ENCODE measurements at places on chromosomes 3 and 15.

DNA sequence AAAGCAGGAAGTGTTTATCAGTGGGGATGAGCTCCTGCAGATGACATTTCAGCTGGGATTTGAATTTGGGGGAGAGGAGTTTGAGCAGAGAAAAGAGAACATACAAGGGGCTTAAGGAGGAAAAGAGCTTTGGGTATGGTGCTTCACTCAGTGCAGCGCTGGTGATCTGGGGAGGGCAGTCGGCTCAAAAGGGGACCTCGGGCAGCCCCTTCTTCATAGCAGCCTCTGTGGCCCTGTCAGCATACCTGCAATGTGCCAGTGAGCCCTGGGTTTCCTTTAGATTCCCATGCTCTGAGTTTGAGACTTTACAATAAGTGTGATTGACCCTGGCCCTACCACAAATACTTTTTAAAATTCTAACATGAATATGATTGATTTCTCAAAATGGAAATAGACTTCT is 40.2 kb downstream of the ROPN1B start:
- DNase-seq: no peak

DNA sequence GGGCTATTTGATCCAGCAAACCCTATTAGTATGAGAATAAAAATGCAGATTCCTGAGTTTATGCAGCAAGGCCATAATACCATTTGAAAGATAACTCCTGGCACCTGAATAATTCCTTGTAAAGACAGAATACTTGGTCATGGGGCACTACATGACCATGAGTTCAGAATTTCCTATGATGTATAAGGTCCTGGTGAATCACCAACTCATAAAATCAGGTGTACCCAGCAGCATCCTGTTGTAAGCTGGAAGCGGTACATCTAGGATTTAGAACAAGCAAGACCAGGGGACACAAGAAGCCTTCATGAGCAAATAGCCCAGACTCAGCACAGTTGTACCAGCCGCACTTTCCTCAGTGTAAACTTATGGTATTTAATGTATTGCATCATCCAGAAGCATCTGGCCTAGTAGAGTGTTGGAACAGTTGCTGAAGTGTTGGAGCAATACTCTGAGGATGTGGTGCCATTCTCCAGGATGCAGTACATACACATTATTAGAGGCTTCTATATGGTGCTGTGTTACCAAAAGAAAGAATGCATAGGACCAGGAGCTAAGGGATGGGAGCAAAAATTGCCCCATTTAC is 233.4 kb downstream of the SQOR start:
- no peak for DNase-seq

DNA sequence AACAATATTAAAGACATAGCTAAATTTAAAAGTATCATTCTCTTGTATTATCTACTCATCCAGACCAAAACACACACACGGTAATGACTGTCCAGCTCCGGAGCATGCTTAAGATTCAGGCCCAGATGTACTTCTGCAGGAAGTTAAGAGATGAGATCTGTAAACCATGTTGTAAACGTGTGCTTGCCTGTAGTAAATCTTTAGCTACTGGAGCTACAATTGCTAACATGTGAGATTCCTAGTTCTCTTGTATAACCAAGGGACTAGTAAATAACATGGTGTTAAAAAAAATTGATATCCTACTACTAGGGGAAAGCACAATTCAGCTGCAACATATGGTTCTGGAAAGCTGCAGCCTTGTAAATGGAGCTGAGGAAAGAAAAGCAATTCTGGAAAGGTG is 651.7 kb upstream of the CCDC54 start:
- no peak for DNase-seq

DNA sequence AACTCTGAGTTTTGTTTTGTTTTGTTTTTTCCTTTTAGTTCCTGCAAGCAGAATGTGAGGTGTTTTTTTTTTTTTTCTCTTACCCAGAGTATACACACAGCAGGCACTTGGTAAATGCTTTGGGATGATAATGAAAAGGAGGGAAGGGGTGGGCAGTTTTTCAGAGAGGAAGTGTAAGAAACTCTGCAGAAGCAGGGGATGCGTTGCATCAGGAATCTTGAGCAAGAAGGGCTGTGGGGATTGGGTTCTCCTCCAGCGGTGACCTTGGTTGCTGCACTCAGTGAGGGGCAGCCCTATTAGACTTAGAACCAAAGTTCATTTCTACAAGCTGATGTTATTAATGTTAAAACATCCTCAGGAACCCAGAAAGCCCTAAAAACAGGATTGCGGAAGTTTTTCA is 32.2 kb upstream of the TMEM158 start:
- DNase-seq: no peak

DNA sequence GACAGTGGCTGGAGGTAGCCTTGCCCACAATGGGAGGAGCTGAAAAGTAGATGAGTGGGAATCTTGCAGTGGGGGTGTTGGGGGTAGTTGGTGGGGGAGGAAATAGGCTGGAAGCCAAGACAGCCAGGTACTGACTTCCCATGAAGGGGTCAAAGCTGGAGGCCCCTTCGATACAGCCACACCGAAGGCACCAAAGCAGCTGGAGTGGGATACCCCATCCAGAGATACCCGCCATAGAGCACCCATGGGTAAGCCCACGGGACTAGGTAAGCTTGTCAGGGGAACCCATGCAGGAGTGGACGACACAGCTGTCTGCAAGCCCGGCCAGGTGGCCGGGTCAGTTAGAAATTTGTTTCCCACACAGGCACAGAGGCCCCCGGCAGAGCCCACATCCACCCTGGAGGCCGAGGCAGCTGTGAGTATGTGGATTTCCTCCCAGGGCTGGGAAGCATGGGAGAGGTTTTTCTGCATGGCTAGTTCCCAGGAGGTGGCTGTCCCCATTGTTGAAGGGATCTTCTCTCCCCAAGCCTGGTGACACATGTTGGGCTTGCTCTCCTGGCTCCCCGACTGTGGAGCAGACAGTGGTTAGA is 28.6 kb downstream of the PRR23E start:
- no peak for DNase-seq

GRCh38 chr15:101398247-101398646 is 91.3 kb downstream of the PCSK6 start:
- no peak for DNase-seq

GRCh38 chr3:70820397-70820796 is 508.0 kb upstream of the MDFIC2 start:
- DNase-seq: no peak

DNA sequence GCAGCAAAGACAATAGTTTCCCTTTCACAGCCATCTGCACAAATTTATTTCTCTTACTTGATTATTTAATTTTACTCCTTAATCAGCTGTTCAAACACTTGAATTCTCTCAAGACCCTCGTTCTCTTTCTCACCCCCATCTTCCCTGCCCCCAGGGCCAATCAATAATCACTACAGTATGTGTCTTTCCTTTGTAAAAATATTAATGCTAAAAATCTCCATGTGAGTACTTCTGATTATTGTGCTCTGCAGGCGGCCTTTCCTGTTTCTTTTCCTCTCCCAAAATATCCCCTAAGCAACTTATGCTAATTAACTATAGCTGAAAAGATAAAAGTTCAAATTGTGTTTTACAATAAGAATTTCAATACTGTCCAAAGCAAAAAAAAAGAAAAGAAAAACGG is 617.0 kb upstream of the CBLB start:
- no peak for DNase-seq

DNA sequence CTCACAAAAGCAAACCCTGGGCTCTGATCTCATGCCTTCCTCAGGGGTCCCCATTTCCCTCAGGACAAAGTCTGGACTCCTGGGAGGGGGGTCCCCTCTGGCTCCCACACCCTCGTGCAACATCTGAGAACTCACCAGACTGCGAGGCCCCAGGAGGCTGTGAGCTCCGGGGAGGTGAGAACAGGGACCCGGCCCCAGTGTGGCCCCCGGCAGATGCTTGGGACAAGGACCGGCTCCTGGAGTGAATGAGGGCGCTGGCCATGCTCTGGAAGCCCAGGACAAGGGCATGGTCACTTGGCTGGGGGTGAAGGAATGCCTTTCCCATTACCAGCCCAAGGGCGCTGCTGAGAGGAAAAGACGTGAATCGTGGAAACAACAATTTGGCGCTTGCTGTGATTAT is 48.0 kb downstream of the LINGO1 start:
- DNase-seq: no peak

DNA sequence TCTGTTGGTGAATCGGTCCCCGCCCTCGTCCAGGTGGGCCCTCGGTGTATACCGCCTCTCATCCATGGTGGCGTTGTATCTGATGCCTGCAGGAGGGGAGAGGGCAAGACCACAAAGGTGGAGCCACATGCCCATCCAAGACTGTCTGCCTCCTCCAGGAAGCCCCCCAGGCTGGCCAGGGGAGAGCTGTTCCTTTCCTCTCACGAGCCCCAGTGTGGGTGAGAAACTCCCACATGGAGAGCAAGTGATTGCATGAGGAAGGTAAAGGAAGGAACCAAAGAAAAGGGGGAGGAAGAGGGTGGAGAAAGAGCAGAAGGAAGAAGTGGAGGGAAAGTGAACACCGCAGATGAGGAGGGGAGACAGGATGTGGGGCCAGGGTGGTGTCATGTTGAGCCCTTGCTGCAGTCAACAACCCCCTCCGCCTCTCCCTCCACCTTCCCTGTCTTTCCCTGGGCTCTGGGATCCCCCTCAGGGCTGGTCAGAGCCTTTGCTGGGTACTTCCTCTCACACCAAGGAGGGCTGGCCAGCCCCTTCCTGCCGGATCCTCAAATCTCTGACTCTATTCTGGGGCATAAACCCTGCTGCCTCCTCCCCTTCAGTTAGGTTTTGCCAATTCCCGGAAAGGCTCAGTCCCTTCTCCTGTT is 49.3 kb downstream of the FEM1B start:
- DNase-seq: peak; percentile 48

DNA sequence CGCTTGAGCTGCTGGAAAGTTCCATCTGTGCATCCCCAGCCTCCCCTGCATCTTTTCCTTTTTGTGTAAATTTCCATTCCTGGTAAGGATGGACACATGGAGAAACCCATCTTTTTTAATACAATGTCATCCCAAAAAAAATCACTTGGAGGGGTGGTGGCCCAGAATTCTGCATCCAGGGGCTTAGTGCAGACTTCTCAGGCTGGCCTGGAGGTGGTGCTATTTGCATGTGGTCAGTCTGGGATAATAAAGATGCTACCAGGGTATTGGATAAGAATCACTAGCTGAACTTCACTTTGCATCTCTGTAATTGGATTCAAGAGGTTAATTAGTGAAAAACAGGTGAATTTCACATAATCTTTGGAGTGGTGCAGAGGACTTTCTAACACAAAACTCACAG is 1.8 kb upstream of the ZSCAN2 start:
- peak; percentile 48 for DNase-seq

DNA sequence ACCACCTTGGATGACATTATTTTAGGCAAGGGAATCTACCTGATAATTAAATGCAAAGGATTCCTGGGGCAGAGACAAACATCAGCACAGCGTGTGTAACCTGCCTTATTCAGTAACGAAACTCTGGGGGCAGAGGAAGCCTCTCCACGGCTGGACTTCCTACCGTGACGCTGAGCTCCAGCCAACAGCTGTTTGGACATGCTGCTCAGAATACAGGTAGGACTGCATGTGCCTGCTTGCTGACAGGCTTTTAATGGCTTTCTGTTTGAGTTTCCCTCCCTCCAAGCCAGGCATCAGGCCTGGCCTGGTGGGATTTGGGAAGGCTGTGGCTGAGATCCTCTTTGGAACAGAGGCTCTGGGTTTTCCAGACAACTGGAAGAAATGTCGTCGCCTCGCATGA is 150.6 kb downstream of the ADAMTS17 start:
- no peak for DNase-seq

Data from activated naive CD4-positive, alpha-beta T cell treated with anti-CD3 and anti-CD28 coated beads, Interleukin-2, amount 10 ng/mL, durations not matched to agents 7 days and 5 days (primary cell).